Mucosa of descending colon (tissue), 3 donors: ENCODE measurements at places on chromosomes 3 and 15.

- no peak for DNase-seq
Measured at GRCh38 chr15:63020128-63020527, 22.4 kb upstream of the TPM1 start.

DNA sequence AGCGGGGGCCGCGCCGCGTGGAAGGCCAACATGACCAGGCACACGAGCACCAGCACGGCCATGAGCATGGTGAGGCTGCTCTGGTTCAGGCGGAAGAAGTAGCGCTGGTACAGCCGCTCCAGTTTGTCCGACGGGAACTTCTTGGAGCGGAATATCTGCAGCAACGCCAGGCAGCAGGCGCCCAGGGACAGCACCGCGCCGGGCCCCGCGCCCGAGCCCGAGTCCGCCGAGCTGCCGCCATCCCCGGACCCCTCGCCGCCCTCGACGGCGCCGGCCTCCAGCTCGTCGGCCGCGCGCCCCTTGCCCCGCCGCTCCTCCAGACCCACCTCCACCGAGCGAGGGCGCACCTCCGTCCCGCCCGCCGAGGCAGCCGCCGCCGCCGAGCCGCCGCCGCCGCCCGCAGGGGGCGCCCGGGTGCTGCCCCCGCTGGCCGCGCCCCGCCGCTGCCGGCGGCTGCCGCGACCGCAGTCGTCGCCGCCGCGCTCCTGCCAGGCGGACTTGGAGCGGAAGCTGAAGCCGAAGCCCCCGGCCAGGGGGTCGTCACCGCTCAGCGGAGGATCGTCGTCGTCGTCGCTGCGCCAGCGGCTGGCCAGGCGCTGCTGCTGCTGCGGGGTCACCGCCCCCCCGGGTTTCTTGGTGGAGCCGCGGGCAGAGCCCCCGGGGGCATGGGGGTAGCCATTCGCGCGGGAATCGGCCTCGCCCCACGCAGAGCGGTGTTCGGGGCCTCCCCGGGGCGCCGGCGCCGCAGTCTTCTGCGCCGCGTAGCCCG, 957 bp downstream of the ADCY5 start:
- DNase-seq: no peak

DNA sequence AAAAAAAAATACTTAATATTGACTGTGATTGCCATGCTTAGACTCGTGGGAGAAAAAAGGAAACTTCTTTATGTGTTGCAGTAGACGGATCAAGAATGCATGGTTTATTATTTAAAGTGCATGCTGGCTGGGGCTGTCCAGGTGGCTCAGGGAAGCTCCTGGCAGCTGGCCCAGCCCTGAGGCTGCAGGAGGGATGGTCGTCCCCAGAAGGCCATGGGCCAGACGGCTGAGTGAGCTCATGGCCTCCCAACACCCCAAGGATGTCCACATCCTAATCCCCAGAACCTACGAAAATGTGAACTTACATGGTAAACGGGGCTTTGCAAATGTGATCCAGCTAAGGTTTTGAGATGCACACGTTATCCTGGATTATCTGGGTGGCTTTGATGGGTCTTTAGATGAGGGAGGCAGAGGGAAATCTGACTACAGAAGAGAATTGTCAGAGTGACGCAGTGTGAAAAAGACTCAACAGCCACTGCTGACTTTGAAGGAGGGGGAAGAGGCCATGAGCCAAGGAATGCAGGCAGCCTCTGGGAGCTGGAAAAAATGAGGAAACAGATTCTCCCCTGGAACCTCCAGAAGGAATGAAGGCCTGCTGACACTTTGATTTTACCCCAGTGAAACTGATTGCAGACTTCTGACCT, 29.8 kb downstream of the ADAMTS17 start:
- DNase-seq: no peak

DNA sequence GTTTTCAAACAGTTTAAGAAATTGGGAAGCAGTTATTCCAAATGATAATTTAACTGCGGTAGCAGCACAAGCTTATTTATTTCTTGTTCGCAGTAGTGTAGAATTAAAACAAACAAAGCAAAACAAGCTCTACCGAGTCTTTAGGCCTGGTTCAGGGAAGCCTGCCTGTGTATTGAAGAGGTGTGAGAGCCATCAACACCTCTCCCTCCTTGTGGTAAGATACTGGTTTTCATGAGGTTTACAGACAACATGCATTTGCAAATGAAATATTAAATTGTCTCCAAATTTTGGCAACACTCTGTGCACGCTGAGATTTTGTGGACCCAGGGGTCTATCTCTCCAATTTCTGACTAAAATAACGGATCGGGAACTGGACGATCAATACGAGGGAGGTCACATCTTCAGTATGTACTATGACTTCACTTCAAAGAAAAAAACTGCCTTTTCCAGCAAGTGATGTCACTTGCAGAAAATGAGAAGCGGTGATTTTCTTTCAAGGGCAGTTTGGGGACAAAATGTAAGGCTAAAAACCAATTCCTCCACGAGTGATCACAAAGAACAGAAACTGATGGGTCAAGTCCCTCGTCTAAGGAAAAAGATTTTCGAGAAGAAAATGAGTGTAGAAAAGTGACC, 721 bp downstream of the ATR start:
- DNase-seq: no peak

GRCh38 chr3:129162729-129163579, 2.1 kb upstream of the ISY1 start:
- DNase-seq: no peak

GRCh38 chr3:58573640-58574039, 3.6 kb downstream of the FAM107A start:
- no peak for DNase-seq

DNA sequence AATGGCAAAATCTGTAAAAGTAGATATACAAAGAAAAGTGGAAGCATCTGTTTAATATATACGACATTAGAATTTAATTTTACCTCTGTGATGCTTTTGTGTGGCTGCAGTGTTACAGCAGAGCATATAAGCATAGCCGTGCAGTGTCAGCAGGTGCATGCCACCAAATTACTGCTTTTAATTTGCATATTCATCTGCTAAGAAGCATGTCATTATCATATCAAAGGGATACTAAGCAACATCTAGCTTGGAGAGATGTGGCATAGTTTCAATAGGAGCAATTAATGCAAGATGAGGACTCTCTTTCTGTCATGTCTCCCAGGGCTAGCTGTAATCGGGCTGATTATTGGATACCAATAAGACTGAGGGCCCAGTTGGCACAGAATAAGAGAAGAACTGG, 214.4 kb upstream of the SOX2 start:
- no peak for DNase-seq

- DNase-seq: no peak
Measured at GRCh38 chr3:77150028-77150427, 110.1 kb downstream of the ROBO2 start.

- DNase-seq: no peak
Measured at GRCh38 chr3:23324745-23325144, 121.6 kb downstream of the UBE2E2 start.

- DNase-seq: no peak
Measured at GRCh38 chr3:141077631-141078030, 26.5 kb downstream of the SPSB4 start.

DNA sequence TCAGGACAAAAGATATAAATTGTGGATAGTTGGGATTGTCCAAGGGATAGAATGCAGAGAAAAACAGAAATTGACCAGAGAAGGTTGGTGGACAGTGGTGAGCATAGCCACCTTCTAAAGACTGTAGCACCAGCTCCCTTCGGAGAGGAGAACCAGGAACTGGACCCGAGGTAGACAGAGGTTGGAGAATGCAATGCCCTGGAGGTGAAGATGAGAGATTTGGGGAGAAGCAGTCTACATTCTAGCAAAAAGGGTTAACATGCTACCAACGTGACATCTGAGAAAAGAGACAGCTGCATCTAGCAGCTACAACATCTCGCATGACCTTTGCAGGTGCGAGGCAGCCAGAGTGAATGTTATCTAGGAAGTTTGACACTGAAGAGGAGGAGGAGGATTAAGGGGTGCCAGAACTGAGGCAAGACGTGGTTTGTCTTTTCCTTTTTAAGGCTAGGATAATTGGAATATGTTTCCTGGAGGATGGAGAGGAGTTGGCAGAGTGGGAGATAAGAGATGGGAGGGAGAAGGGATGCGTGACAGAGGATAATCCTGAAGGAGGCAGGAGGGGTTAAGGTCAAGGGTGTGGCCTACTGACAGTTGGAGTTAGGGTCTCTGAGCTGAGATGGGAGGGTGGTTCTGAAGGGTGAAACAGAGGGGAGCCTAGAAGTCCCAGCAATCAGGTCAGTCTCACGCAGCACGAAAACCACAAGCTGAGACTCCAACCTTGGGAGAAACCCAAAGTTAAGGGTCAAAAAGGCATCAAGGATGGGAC, 103.7 kb upstream of the NR2E3 start:
- DNase-seq: no peak

DNA sequence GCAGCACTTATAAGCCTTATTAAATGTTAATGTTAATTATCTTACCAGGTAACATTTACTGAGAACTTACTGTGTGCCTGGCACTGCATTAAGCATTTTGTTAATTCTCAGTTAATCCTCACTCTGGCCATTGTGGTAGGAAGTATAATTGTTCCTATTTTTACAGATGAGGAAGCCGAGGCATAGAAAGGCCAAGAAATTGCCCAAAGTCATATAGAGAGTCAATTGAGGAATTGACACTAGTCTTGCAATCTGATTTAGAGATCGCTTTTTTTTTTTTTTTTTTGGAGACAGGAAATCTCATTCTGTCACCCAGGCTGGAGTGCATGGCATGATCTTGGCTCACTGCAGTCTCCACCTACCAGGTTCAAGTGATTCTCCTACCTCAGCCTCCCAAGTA, 132.6 kb upstream of the PROK2 start:
- DNase-seq: no peak

DNA sequence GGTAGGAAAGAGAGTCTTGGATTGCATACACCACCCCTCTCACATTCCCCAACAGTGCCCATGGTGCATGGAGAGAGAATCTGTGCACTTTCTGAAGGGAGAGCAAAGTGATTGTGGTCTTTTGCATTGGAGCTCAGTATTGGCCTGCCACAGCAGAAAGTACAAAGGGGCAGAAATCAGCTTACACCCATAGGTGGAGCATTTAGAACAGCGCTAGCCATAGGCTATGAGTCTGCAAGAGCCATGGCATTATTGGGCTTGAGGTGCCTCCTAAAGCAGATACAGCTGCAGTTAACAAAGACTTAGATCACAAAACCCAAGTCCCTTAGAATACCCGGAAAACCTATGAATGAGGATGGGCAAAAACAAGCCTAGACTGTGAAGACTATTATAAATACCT, 21.8 kb downstream of the SI start:
- no peak for DNase-seq
